Hematopoietic multipotent progenitor cell treated with erythropoietin and hydrocortisone succinate and interleukin-3 and kit ligand, for 15 days (in vitro differentiated cells): ENCODE measurements at places on chromosomes 12 and 14.

DNA sequence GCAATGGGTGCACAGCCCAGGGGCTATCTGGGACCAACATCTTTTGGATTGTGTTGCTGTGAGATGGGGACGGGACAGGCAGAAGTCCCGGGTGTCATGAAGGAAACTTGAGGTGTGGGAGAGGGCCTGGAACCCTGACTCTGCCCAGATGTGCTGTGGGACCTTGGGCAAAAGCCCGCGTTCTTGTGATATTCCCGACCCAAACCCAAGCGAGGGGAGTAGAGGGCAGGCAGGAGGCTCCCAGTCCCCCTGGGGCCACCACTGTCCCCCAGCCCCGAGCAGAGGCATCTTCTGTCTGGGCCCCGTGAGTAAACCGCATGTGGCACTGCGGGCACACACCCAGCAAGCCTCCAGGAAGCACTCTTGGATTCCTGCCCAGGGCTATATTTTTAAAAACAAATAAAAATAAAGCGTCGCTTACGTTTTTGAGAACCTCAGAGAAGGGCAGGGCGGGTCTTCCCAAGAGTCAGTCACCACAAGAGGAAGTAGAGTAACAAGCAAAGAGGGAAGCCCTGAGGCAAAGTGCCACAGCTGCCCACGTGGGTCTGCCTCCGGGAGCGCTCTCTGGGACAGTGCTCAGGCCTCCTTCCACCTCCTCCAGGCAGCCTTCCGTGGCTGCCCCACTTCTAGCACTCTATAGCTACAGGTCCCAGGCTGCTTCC lies 39.5 kb downstream of the BEGAIN start:
- DNase-seq: no peak

- no peak for DNase-seq
Measured at GRCh38 chr14:57884175-57884574, 18.3 kb upstream of the SLC35F4 start.

GRCh38 chr12:6608592-6609281 lies 1.6 kb upstream of the CHD4 start:
- DNase-seq: no peak

DNA sequence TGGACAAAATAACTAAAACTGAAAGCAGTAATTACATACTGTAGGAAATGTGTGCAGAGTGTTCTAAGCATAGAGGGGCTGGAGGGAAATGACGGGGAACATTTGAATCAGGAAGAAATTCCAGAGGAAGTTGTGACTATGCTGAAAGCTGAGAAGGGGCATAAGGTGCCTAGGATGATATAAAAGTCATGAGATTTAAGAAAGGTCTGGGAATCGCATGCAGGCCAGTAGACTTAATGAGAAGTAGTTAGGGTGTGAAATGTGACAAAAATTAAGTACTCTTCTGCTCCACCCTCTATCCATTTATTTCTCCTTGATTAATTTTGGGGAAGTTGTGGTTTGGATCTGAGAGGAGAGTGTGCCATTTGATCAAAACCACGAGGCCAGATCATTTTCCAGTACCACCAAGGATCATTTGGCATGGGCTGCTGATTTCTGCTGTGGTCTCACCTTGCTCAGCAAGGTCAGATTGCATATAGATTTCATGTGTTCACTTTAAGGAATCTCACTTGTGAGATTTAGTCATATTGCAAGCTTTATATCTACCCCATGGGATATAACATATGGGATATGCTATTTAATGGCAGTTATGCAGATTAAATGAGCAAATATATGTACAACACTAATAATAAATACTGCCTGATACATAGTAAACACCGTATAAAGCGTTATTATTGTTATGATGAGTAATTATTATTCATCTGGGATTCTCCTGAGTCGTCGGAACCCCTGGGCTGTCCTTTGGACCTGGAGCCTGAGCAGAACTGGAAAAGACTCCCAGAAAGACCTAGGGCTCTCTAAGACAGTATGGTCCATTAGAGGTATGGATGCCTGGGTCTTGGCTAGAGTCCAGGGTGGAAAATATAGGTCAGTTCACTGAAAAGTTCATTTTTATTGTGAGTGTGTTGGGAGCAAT lies 72.3 kb downstream of the SRGAP1 start:
- no peak for DNase-seq

DNA sequence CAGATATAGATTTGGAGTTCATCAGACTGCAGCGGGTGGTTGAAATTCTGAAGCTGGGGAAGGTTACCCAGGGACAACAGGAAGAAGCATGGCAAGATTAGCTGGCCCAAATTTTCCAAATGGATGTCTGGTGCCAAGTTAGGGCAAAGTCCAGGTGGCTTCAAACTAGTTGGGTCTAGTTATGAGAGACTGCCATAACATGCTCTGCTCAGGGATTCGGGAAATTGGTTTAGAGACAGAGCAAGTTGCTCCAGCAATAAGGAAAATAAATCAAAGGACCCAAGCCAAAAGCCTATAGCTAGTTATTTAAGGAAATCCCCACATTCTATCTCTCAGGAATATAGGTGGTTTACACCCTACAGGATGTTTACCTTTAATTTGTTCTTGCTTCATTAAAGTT lies 125.7 kb upstream of the BTG1 start:
- DNase-seq: no peak

- no peak for DNase-seq
Measured at GRCh38 chr14:72880164-72880563, 13.7 kb downstream of the DPF3 start.

DNA sequence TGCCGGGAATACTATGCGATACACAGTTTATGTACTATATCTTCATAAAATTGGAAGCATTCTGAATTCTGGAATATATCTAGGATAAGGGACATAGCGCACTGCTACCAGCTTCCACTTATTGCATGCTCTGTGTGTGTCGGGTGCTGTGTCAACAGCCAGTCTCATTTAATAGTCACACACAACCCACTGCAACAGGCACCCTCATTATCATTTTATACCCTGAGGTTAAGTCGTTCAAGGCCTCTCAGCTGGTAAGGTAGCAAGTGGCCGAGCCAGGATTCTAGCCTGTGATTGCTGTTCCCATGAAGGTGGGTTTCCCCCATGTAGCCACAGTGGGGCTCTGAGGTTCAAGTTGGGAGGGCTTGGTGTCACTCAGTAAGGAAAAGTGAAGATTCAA lies 7.0 kb downstream of the PPP1R1A start:
- DNase-seq: no peak

DNA sequence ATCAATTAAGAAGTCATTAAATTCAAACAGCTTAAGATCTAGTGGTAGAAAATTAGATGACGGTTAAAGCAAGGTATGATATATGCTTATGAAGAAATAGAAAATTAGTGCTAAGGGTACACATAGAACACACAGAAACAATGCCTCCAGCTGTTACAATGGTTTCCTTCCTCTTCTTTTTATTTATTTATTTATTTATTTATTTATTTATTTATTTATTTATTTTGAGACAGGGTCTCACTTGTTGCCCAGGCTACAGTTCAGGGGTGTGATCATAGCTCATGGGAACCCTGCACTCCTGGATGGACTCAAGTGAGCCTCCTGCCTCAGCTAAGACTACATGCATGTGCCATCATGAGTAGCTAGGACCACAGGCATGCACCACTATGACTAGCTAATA lies 34.9 kb upstream of the PTPRR start:
- DNase-seq: no peak

GRCh38 chr12:113326775-113327395 lies 8.0 kb downstream of the SLC8B1 start:
- no peak for DNase-seq

DNA sequence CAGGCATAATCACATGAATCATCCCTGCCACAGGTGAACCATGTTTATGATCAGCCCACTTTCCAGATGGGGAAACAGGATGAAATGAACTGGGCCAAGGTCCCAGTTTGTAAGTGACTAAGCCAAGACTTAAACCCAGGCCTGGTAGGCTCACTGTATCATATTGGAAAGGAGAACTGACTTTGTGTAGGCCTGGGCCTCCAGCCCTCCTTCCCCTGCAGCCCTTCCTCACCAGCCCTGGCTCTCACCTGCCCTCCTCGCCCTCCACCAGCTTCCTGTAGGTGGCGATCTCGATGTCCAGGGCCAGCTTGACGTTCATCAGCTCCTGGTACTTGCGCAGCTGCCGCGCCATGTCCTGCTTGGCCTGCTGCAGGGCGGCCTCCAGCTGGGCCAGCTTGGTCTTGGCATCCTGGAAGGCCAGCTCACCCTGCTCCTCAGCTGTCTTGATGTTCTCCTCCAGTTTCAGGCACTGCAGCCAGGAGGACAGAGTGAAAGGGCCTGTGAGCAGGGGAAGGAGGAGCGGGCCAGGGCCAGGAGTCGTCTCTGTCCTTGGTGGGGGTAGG lies 19.8 kb downstream of the KRT80 start:
- no peak for DNase-seq

- no peak for DNase-seq
Measured at GRCh38 chr12:58285551-58285950, 344.2 kb downstream of the ATP23 start.

- peak; percentile 51 for DNase-seq
Measured at GRCh38 chr14:60734465-60735242, at the start of gene MNAT1. TSS of gene MNAT1 (plus strand) at chr14:60734761. CDS start at chr14:60734863, 102 bp downstream.

GRCh38 chr12:77133566-77133965 lies 68.2 kb upstream of the E2F7 start:
- no peak for DNase-seq

- DNase-seq: no peak
Measured at GRCh38 chr14:75941030-75941429, 40.8 kb downstream of the TGFB3 start.

- no peak for DNase-seq
Measured at GRCh38 chr12:64993461-64993860, 127.6 kb downstream of the WIF1 start.

DNA sequence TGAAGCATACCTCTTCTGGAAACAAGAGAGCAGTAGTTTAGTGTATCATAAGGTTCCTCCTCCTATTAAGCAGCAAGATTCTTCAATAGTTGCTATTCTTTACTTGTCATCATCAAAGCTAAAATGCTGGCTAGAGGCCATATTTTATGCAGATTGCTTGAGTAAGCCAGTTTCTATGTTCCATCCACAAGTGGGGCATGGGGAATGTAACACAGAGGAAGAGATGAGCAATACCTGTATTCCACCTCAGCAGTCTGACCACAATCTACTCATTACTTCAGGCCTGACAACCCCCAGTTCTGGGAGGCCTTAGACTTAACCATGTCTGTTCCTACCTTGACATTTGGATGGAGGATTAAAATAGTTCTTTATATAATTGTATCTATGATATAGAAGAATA lies 423.6 kb downstream of the BTG1 start:
- DNase-seq: no peak

DNA sequence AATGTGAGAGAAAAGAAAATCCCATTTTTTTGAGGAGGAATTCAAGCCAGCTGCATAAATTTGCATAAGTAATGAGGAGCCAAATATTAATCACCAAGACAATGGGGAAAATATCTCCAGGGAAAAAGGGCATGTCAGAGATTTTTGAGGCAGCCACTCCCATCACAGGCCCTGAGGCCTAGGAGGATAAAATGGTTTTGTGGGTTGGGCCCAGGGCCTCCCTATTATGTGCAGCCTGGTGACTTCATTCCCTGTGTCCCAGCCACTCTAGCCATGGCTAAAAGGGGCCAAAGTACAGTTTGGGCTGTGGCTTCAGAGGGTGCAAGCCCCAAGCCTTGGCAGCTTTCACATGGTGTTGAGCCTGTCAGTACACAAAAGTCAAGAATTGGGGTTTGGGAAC lies 1051.0 kb upstream of the FOXG1 start:
- DNase-seq: no peak

GRCh38 chr12:126883697-126884096 lies 1383.3 kb upstream of the TMEM132C start:
- DNase-seq: no peak

DNA sequence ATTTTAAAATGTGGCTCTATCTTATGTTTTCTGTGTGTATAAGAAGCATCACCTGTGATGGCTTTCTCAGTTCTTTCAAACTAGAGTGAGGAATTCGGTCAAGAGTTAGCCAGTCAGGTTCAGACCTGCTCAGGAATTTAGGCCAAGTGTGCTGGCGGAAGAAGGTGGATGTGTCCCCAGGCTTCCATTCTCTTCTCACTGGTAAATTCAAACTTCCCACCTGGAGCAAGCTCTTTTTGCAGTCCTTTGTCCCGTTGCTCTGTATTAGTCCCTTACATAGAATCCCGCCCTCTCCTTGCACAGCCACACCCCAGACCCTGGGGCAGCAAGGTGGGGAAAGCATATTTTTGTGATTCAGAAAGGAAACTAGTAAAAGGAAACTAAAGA lies 124.7 kb upstream of the PWP1 start:
- DNase-seq: no peak

DNA sequence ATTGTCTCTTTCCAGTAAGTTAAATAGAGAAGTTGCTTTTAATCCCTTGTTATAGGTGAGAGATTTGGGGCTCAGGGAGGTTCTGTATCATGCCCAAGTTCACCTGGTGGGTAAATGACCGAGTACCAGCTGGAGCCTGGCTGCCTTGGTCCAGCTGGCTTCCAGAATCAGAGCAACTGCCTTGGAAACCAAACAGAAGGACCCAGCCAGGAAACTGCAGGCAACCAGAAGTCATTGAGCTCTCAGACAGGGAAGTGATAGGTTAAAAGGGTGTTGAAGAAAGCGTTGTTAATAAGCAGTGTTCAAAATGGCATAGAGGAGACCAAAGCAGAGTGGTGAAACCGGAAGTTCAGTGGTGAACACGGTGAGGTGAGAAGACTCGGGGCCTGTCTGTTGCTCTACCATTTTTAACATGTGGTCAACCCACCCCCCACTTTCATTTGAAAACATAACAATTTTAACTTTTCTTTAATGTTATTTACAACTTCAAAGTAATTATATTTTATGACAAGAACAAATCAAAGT lies 54.9 kb downstream of the PLEKHG7 start:
- no peak for DNase-seq

GRCh38 chr12:114215746-114216145 lies 190.2 kb downstream of the TBX5 start:
- DNase-seq: no peak

DNA sequence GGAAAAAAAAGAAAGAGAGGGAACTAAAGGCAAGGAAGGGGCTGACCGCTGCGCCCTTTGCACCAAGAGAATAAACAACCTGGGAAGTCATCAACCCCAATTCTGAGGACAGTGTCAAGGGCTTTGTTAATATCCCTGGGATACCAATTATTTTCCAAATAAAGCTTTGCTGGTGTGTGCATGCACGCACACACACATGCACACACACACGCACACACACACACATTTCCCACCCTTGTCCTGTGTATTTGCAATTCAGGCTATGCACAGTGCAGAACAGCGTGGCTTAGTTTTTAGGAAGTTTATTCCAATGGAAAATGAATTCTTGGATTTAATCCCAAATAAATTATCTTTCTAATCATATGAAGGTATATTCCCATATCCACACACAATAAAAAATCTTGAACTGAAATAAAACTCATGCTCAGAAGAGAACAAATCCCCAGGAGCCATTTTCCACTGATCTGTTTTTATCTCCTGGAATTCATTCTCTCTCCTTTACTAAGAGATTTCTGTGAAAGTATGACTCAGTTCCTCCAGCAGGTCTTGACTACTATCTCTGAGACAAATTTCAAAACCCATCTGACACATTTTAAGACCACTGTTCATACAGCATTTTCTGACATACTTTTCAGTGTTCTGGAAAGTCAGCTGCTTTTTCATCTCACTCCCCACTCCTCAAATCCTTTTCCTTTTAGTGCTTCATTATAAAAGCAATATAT lies 334.4 kb upstream of the ATP2B1 start:
- no peak for DNase-seq

- DNase-seq: no peak
Measured at GRCh38 chr12:67702136-67702535, 53.6 kb downstream of the DYRK2 start.

- no peak for DNase-seq
Measured at GRCh38 chr12:89968151-89968700, 259.6 kb upstream of the ATP2B1 start.

GRCh38 chr14:101352567-101352966 lies 208.7 kb upstream of the DIO3 start:
- DNase-seq: no peak
